ENCODE measurements at places on chromosomes 2 and 18.
A peak's percentile ranks its signal among the peaks of the same experiment; 100 is the strongest.

GRCh38 chr2:3179208-3179607, 198.4 kb downstream of the EIPR1 start:
- DNase-seq = no peak

DNA sequence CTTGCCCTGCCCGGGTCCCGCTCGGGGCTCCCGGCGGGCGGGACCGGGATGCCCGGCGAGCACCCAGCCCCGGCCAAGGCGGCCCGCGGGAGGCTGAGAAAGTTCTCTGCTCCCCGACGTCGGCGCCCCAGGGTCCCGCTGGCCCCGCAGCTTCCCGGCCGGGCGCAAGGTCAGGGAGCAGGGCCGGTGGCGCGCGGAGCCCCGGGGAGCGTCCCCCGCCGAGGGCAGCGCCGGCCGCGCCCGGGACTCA, 331 bp downstream of the SERPINE2 start:
- no peak for DNase-seq

GRCh38 chr18:67513280-67513679, 3.2 kb downstream of the DSEL start:
- no peak for DNase-seq

DNA sequence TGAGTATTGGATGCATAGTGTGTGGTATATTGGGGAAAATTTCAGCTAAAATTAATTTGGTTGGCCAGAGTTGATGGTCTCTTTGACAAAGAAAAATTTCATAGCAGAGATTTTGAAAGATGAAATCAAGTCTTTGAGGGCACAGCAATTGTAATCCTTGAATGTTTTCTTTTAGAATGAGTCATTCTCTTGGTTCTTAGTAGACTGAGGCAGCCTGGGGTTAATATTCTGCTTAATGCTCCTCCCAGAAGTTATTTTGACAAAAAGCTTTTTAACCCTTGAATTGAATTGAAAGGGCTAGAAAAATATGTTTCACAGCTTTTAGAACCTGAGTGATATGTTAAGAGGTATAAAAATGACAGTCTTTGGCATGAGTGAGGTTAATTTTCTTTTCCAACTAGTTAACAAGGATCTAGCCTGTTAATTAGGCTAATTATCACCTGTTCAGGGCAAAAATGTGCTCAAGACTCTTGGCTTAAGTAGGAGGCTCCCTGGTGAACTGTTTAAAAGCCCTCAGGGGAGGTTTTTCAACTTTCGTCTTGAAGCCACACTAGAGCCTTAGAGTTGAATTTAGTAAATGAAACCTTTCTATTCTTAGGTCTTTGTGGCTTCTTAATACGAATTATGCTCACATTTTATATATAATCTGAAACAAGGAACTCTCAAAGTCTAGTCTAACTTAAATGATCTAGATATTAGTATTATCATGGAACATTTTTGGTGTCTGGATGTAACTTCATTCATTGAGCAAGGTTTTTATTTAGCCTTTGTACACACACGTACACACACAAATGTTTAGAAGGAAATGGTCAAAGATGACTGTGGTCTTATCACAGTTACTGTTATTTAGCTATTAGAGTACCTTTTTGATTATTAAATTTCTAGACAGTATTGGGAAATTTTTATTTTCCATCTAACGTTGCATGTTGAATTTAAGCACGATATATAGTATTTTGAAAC, 272.5 kb downstream of the ZNF407 start:
- no peak for DNase-seq

- DNase-seq = no peak
These were observed 97.4 kb downstream of the FSIP2 start for GRCh38 chr2:185835974-185836373.

- DNase-seq = no peak
These were observed 94.0 kb upstream of the GLS start for GRCh38 chr2:190786404-190787166.

GRCh38 chr2:219001577-219002394, 8.6 kb upstream of the CRYBA2 start:
- no peak for DNase-seq

DNA sequence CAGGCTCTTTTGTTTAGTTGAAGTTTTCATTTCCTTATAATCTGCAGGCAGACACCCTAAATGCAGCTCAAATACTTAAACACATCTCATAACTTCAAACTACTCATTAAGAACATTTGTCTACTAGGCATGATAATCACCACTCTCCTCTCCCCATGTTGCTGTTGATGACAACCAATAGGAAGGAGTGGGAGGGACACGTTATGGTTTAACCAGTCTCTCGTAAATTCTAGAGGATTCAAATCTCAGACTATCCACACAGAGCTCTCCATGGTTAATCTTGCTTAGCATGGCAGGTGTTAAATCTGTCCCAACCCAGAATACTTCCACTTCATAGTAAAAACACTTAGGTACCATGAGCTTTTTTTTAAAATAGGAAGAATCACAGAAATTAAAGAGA, 127.4 kb upstream of the AQP4 start:
- no peak for DNase-seq

GRCh38 chr2:207133458-207133819, 32.3 kb downstream of the KLF7 start:
- no peak for DNase-seq

DNA sequence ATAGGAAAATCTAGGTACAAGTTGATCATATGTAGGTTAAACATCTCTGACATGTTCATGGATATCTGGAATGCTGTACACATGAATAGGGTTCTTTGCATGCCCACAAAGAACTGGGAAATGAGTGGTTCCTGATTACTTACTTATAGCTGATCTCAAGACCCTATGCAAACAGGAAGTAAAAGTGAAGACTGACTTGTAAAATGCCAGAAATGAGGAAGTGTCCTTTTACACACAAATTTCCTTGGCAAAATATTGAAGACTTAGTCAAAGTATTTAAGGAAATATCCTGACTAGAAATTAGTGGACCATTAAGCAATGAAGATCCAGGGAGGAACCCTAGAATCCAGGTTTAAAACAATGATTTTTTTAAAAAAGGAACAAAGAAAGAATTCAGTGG, 203.7 kb upstream of the DLGAP1 start:
- no peak for DNase-seq

GRCh38 chr18:41745166-41746049, 209.6 kb upstream of the PIK3C3 start:
- peak; percentile 28 for DNase-seq

DNA sequence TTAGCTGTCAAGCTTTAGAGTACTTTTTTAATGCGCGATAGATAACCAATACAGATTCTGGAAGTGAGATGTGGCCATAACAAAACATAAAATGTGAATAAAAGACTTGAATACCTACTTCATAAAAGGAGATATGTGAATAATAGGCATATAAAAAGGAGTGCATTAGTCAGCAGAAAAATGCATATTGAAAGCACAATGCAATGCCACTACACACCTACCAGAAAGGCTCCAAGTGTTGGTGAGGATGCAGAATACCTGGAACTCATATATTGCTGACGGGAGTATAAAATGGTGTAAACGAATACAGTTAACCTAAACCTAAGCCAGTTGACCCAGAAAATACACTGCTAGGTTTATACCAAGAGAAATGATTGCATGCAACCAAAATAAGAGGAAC, 10.9 kb upstream of the RAPGEF4 start:
- DNase-seq = no peak
